ENCODE measurements at places on chromosomes 7 and 10.

GRCh38 chr10:8221451-8221850 lies 167.0 kb downstream of the GATA3 start:
- DNase-seq, result no peak

DNA sequence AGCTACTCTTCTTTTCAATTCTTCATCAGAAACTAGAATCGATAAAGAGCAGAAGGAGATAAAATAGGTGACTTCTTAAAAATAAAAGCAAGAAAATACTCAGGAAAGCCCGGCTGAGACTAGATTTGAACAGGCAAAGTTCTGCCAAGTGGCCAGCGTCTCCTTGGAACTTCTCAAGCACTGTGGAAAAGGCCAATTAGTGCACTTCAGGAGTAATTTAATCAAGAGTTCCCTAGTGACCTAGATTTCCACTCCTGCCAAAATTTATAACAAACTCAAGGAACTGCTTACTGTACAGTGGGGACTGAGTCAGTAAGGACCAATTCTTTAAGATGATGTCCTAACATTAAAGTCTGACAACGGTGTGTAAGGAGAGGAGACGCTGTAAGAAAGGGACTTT lies 57.3 kb downstream of the CHCHD3 start:
- no peak for DNase-seq

DNA sequence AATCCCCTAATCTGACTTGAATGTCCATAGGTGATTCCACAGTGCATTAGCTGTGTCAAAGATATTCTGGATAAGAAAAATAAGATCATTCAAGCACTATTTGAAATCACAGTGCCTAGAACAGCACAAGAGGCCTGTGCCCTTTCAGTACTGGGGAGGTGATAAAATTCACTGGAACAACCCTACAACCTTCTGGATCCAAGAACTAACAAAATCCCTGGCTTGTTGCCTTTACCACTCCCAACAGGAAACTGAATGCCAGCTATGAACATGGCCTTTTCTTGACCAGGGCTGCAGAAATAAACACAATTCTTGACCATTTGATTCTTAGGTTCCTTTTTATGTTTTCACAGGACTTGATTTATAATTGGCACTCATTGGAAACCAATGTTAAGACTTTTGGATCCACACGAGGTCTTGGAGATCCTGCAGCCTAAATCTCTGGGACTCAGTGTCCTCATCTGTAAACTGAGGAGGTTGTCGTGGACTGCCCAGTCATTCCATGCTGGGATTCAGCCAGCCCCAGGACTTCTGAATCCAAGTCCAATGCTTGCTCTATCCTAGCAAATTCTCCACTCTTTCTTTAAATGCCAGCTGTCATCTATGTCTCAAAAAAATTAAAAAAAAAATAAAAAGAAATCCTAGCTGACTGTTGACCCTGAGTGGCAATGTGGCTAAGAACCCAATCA lies 624.7 kb downstream of the KCNMA1 start:
- DNase-seq, result no peak

DNA sequence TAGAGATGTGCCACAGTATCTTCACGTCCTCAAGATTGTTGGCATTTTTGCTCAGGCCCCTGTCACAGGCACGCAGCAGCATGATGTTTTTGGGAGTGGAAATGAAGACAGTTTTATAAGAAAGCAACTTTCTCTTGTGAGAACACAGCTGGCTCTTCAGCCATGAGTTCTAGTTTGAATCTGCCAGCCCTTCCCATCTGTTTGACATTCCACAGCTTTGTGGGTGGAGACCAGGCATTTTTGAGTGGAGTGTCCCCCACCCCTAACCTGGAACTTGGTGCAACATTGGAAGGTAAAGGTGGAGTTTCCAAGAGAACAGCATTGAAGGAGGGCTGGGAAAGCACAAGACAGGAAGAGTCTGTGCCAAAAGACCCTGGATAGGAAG lies 253.1 kb upstream of the IGFBP3 start:
- no peak for DNase-seq

GRCh38 chr10:83917537-83918506 lies 221.5 kb upstream of the GHITM start:
- DNase-seq, result no peak

- no peak for DNase-seq
Measured at GRCh38 chr10:126006264-126006663, 109.9 kb downstream of the FANK1 start.
